ENCODE measurements at places on chromosomes 7 and 10.

DNA sequence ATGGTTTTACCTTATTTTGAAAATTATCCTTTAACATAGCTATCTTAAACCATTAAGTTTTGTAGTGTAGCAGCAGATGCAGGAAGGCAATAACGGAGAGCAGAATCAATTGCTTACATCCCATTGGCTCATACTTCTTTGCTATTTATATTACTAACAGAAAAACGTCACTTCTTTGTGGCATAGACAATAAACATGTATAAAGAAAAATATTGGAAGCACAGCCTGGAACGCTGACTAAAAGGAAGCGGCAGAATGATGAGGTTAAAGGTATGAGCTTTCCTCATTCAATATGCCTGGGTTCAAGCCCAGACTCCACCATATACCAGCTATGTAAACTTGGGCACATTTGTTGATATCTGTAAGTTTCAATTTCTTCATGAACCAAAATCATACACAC is 24.0 kb upstream of the BMPER start:
- no peak for DNase-seq

GRCh38 chr7:121023194-121023593 is 34.7 kb downstream of the CPED1 start:
- DNase-seq, result no peak

- DNase-seq, result no peak
Measured at GRCh38 chr10:73774637-73775036, 7.2 kb upstream of the CHCHD1 start.

GRCh38 chr7:31051598-31052486 is at the start of gene ADCYAP1R1:
Gene ADCYAP1R1 (plus strand): TSS chr7:31052308. CDS start chr7:31063265, 10,957 bp downstream.
- DNase-seq, result no peak

DNA sequence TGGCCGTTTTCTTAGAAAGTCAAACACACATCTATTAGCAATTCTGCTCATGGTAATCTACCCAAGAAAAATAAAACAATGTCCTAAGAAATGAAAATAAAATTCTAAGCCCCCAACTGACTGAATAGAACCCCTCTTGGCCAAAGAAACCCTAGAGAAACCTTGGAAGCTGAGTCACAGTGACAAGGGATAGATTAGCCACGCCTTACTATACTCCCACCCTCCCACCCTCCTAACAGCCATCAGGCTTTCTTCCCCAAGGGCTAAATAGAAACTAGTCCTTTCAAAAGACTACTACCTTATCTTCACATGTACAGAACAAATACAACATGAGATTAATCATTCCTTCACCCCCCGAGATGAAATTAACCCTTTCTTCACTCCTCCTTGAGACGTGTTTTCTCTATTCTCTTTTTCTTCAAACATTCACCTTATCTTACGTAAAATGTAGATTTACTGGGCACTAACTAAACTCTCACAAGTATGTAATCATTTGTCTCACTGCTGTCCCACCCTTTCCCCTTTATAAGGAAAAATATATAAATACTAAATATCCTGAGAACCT is 57.5 kb downstream of the HTR7 start:
- DNase-seq, result no peak

GRCh38 chr7:43735802-43736603 is 6.7 kb upstream of the COA1 start:
- DNase-seq, result no peak

GRCh38 chr7:33487998-33488682 is 358.8 kb downstream of the BBS9 start:
- DNase-seq, result no peak

- no peak for DNase-seq
Measured at GRCh38 chr10:104435822-104436221, 82.2 kb downstream of the CFAP58 start.

GRCh38 chr10:121846555-121846954 is 81.3 kb downstream of the ATE1 start:
- DNase-seq, result no peak

DNA sequence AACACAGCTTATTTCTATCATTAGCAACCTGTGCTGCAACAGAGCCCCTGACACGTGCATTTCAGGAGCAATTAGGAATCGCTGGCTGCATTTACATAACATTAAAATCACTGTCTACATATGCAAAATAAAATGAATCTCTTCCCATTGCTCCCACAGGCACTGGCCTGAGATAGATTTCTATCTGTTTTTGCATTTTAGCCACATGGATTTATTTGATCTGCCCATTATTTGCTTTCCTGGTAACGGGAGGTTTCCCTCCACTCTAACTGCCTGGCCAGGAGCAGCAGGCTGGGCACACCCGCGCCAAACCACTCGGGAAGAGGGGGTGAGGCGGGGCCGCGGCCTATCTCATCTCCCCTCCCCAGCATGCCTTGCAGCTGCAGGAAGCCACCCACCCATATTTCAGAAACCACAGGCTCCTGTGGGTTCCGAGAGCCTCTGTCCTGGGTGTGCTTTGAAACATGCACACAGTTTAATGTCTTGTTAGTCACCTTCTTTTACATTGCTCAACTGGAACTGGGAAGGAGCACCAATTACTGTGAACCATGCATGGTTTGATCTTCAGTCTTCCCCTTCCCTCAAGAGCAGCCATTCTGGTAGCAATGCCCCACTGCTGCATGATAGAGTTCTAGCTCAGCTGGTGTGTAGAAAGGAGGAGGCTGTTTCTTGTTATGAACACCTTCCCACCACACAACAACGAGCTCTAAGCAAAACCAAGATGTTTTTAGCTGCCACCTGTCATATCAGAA is 37.7 kb upstream of the IKZF1 start:
- DNase-seq, result no peak

- DNase-seq, result no peak
Measured at GRCh38 chr7:38704751-38705150, 73.6 kb upstream of the AMPH start.

GRCh38 chr7:106279425-106280197 is 5.2 kb downstream of the NAMPT start:
- DNase-seq, result no peak

GRCh38 chr10:75487087-75487754 is 55.8 kb downstream of the LRMDA start:
- no peak for DNase-seq

GRCh38 chr10:62587011-62587410 is 212.8 kb downstream of the ZNF365 start:
- no peak for DNase-seq

GRCh38 chr7:12638851-12639456 is 48.5 kb upstream of the ARL4A start:
- no peak for DNase-seq
